ENCODE measurements at places on chromosomes 6 and 20.

GRCh38 chr20:59837623-59838394 lies 95.6 kb downstream of the SYCP2 start:
- DNase-seq: no peak

- no peak for DNase-seq
Observed at GRCh38 chr20:1810926-1811620, 84.1 kb upstream of the SIRPA start.

DNA sequence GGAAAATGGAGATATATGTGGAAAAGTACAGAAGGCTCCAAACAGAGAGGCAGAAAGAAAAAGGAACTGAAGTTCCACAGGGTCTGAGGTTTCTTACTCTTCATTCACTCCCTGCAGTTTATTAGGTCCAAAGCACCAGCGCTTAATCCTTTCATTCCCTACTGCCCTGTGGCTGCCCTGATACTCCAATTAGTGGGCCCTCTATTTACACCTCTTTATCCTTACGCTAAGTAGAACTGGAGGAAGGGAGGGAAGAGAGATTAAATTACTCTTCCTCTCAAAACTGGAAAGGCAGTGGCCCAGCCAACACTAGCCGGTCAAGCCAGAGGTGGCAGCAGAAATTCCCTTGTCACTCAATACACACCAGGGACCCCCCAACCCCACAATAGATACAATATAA lies 20.4 kb downstream of the TRERF1 start:
- no peak for DNase-seq

DNA sequence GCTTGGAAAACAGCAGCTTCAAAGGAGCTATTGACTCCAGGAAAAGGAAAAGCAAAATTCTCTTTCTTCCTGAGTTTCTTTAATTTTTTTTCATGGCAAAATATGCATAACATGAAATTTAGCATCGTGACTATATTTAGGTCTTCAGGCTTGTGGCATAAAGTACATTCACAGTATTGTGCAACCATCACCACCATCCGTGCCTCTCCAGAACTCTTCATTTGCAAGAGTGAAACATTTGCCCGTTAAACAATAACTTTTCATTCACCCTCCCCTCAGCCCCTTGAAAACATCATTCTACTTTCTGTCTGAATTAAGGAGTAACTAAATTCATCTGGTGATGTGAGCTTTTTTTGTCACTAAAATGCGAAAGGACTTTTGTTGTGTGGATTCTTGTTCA lies 251.7 kb downstream of the PHACTR1 start:
- DNase-seq: no peak

- no peak for DNase-seq
Observed at GRCh38 chr6:136370988-136371728, 81.5 kb upstream of the BCLAF1 start.

All from stromal cell of bone marrow (primary cell).